ENCODE measurements at places on chromosomes 7 and 10.

DNA sequence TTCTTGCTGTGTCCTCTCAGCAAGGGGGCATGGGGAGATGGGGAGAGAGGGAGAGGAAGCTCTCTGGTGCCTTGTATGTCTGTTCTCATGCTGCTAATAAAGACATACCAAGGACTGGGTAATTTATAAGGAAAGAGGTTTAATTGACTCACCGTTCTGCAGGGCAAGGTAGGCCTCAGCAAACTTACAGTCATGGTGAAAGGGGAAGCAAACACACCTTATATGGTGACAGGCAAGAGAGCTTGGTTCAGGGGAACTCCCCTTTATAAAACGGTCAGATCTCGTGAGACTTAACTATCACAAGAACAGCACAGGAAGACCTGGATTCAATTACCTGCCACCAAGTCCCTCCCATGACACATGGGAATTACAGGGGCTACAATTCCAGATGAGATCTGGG lies 464.7 kb upstream of the CELF2 start:
- DNase-seq = no peak

- no peak for DNase-seq
Measured at GRCh38 chr7:85234730-85235129, 47.9 kb upstream of the SEMA3D start.

- DNase-seq = no peak
Measured at GRCh38 chr7:69334701-69335100, 263.6 kb upstream of the AUTS2 start.

GRCh38 chr10:86364491-86365345 lies 1.9 kb downstream of the GRID1 start:
- no peak for DNase-seq

- no peak for DNase-seq
Measured at GRCh38 chr10:51964630-51965029, 265.2 kb upstream of the CSTF2T start.

- DNase-seq = no peak
Measured at GRCh38 chr7:151166629-151167196, 781 bp downstream of the GBX1 start.

DNA sequence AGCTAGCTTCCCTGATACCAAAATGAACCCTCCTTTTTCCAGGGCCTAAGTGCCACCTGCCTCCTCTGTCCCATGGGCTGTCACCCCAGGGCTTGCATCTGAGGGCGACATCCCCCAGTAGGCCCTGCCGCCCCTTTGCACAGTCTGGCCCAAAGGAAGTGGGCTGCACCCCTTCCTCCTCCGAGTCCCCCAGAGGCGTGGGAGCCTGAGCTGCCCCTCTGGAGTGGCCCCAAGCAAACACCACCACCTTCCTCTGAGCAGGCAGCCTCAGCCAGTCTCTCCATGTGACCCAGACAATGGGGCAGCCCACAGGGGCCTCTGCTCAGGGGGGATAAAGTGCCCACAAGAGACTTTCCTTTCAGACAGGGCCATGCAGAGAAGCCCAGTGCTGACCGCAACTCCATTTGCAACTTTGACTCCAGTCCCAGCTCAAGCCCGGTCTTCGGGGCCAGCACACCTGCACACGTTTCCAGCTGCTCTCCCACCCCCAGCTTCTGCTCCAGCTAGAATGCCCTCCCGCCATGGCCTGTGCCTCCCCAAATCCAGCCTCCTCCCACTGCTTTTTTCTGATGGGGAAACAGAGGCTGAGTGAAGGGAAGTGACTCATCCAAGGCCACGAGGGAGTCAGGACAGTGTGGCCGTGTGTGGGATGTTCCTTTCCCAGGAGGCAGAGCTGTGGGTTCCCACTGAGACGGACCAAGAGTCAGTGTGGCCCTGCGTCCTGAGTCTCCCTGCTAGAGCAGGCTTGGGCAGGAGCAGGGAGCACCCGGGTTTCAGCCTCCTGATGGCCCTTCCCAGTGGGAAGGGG lies 111.9 kb downstream of the ZMIZ1 start:
- DNase-seq = no peak

DNA sequence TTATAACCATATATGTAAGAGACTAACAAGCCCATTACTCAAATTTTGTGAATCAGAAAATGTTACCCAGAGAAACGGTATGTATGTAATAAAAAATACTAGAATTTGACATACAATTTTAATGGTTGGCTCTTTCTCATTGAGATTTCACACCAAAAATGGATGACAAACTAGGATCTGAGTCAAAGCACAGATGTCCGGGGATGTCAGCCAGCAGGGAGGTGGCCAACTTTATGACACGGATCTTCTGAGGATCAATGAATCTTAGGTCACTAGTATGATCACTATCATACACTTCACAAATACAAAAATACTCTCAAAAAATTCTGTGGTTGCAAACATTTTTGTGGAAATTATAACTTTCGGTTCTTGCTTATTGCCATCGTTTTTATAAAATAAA lies 173.5 kb upstream of the NFE2L3 start:
- no peak for DNase-seq

GRCh38 chr7:27575613-27576012 lies 87.1 kb downstream of the HIBADH start:
- no peak for DNase-seq

GRCh38 chr10:69629897-69630650 lies at the start of gene FAM241B:
FAM241B (plus strand) TSS chr10:69630247; CDS start chr10:69631744, 1,497 bp downstream.
- peak; percentile 49 for DNase-seq

DNA sequence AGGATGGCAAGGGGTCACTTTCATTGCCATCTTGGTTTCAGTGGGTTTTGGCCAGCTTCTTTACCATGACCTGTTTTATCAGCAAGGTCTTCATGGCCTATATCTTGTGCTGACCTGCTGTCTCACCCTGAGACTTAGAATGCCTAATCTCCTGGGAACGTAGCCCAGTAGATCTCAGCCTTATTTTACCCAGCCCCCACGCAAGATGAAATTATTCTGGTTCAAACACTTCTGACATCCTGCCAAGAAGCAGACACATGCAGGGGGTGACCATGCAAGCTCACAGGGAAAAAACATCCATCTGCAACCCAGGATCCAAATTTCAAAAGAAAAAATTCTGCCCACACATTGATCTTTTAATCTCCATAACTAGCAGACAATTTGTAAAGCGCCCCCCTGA lies 88.4 kb upstream of the EEPD1 start:
- no peak for DNase-seq
